Substantia nigra (tissue), 51 donors: ENCODE measurements at places on chromosomes 7 and 10.

DNA sequence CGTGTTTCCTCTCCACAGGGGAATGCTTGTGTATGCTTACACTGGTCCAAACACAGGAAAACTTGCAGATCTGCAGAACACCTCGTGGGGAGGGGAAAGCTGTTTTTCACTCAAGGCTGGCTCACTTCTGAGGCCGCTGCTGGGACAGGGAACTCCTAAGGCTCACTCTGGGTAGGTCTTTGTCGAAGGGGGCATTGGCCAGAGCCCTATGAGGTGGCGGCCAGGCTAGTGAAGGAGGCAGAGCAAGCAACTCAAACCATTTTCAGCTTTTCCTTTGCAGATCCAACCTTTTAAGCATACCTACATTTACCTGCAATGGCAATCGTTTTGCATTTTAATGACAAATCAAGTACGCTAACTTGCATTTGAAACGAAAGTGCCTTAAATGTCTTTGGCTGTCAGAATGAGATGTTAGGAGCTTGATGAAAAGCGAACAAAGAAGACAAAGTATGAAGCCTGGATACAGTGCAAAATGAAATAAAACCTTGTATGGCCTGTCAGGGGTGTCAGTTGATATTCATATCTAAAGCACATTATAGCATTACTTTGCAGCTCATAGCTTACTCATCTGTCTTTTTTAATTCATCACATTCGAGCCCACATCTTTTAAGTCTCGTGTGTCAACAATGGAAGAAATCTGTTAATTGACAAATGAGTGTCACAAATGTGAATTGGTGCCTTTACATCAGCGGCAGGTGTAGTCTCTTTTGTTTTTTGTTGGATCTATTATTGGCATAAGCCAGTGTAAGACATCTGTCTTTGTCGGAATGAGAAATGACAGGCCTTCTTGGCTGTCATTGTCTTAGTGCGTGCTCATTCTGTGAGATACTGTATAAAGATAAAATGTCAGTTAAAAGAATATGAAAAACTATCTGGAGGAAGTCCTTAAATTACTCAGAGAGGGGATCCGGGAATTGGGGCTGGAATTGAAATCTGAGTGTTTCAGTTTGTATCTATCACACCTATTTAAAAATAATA is 30.5 kb downstream of the LRMDA start:
- DNase-seq, result no peak

GRCh38 chr7:140902303-140902953 is 22.3 kb downstream of the BRAF start:
- no peak for DNase-seq

DNA sequence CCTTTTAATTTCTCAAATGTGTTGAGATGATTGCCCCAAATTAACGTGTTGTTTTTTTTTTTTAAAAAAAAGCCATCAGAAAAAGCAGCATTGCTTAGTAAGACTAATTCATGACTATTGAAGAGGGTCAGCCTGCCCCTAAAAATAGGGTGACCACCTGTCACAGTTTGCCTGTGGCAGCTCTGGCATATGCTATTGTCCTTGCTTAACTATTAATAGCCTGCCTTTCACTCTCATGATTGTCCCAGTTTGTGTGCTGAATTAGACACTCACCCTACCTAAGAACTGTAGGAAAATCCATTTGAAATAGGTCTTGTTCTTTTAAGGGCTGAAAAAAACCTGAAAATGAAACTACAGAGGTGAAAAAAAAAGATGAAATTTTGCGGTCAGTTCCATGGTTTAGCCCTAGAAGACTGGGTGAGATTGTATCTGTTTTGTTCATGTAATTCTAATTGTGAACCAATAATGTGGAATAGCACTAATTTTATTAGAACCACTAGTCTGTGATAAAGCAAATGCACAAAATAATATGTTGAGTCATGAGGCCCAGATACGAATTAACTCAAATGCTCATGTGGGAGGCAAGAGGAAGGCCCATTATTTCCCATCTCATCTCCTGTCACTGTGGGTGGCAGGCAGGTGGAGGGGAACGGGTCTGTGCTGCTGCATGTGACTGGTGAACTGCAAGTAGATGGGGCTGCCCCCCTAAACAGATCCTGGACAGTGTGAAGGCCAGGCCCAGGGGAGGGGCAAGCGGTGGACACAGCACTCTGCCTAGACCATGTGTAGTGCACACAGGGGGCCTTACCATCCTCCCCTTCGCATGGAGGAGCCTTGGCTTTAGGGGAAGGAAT is 265.4 kb upstream of the NFE2L3 start:
- DNase-seq, result no peak

GRCh38 chr7:134450294-134451000 is 8.5 kb downstream of the AKR1B1 start:
- DNase-seq, result no peak

- DNase-seq, result no peak
Observed at GRCh38 chr7:152899548-152900109, 140.1 kb downstream of the ACTR3B start.

DNA sequence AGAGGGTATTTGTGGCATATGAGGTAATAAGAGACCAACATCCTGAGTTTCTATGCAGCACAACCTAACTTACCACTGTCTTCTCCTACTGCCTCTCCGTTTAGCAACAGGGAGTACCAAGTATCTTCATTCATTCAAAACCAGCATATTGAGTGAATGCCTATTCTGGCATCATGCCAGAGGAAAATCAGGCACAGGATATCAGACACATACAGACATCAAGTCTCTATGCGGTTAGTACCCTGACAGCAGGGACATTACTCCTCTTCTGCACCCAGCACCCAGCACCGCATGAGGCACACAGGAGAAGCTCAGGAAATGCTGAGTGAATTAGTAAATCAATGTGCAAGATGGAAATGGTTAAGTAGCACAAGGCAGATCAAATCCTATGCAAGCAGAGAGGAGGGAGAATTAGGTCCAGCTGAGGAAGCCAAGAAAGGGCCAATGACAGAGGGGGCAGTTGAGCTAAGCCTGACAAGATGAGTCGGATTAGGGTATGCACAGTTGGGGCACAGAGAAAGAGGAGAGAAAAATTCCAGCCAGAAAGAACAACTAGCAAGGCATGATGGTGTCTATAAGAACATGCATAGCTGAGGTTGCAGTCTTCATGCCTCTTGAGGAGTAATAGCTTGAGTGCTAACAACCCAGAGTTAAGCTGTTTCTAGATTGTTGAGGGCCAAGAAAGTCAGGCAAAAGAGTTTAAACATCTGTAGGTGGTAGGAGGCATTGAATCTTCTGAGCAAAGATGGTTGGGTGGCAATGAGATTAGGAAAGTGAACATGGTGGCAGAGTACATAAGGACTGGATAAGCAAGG is 146.0 kb downstream of the PLXNA4 start:
- no peak for DNase-seq

GRCh38 chr7:101875283-101875846 is 57.9 kb downstream of the CUX1 start:
- DNase-seq, result no peak

DNA sequence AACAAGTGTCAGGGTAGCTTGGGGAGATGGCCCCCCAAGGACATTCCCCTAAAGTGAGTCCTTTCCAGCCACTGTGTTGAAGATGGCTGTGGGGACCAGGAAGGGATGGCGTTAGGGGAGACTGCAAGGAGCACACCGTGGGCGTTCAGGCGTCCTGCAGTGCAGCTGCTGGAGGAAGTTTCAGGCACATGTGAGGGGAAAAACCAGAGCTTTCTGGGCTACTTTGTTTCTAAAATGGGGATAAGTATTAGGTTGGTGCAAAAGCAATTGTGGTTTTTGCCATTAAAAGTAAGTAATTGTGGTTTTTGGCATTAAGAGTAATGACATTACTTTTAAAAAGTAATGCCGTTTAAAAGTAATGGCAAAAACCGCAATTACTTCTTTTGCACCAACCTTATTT is 14.3 kb downstream of the PRF1 start:
- DNase-seq, result no peak

- DNase-seq, result no peak
Observed at GRCh38 chr7:43038254-43038653, 74.2 kb upstream of the HECW1 start.

- DNase-seq, result no peak
Observed at GRCh38 chr7:82035456-82035855, 265.6 kb upstream of the HGF start.

GRCh38 chr10:104638861-104639589 is 2.1 kb upstream of the SORCS3 start:
- DNase-seq, result no peak

DNA sequence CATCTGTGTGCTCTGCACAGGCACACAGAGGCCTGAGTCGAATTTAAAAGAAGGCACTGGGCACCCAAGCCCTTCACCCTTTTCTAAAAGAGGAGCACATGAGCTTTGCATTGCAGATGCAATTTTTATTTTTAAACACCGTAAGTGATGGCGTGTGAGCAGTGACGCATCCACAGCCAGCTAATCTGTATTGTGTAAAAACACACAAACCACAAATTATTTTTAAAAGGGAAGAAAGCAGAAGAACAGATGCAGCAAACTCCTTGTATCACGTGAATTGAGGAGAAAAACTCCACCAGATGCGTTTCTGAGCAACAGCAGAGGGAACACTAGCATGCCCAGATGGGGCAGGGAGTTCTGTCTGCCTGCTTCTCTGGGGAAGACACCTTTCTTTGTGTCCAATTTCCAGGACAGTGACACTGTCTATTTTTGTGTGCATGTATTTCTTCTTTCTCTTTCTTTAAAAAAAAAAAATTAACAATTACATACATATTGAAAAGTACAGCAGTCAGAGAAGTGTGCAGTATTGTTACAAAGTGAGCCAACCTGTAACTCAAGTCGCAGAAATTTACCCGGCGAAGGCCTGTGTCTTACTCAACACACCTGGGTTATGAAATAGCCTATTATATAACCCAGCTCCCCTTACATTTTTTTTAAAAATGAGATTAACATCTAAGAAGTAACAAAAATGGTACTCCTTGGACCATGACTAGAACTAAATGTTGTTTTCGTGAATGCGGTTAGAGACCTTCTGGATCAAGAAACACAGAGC is 39.2 kb downstream of the EEPD1 start:
- no peak for DNase-seq

- DNase-seq, result peak; percentile 29
Observed at GRCh38 chr7:95246831-95247370, 77.4 kb downstream of the PON1 start.

GRCh38 chr10:44745920-44746319 is 165.2 kb upstream of the TMEM72 start:
- no peak for DNase-seq

- DNase-seq, result no peak
Observed at GRCh38 chr7:34848670-34849069, 188.6 kb downstream of the DPY19L1 start.

GRCh38 chr7:27091941-27092818 is 3.6 kb downstream of the HOXA1 start:
- DNase-seq, result no peak

DNA sequence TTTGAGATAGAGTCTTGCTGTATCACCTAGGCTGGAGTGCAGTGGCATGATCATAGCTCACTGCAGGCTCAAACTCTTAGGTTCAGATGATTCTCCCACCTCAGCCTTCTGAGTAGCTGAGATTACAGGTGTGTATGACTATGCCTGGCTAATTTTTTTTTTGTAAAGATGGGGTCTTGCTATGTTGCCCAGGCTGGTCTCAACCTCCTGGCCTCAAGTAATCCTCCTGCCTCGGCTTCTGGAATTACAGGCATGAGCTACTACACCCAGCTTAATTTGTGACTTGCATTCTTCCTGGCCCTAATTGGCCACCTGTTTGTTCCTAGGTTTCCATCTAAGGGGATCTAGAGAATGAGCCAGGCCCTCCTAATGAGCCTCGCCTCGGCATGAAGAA is 9.3 kb downstream of the ARHGAP22 start:
- DNase-seq, result no peak

DNA sequence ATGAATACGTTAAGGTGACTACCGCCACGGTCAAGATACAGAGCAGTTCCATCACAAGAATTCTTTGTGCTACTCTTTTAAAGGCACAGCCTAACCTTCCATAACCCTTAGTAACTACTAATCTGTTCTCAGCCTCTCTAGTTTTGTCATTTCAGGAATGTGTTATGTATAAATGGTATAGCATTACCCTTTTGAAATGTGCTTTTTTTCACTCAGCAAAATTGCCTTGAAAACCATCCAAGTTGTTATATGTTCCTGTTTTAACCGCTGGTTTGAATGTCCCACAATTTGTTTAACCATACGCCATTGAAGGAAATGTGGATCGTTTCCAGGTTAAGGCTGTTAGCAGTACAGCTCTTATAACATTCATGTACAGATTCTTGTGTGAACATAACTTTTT is 32.0 kb downstream of the WAC start:
- no peak for DNase-seq

GRCh38 chr7:117791877-117792780 is 81.1 kb downstream of the CTTNBP2 start:
- no peak for DNase-seq

DNA sequence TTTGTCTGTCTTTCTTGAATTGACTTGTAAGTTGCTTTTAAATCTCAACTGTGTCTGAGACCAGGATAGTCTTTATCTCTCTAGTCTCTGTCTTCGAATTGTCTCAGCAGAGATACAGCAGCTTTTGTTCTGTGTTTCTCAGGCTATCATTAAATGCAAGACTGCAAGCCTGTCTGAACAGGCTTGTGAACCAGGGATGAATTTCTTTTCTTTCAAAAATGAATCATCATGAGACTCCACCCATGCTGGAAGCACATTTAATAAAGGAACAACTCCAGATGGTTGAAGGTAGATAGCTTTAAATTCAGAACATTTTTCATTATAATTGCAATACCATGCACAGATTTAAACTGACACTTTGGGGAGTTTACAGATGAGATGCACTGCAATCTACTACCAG is 155.9 kb downstream of the SEC23IP start:
- no peak for DNase-seq

DNA sequence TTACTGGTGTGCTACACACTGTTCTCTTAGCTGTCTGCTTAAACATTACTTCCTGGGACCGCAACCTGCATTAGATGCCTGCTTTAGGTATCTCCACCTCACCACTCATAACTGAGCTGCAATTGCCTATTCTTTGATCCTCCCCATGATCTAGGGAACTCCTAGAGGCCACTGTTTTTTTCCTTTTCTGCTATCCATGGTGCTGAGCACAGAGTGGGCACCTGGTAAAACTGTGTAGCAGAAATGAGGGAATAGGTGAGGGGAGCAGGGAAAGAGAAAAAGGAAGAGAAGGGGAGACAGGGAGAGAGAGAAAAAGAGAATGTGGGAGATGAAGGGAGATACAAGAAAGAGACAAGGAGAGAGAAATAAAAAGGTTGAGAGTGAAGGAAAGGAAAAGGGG is 434.9 kb downstream of the ADRA2A start:
- DNase-seq, result no peak
